Amniotic stem cell (primary cell): ENCODE measurements at places on chromosomes 6 and 20.

DNA sequence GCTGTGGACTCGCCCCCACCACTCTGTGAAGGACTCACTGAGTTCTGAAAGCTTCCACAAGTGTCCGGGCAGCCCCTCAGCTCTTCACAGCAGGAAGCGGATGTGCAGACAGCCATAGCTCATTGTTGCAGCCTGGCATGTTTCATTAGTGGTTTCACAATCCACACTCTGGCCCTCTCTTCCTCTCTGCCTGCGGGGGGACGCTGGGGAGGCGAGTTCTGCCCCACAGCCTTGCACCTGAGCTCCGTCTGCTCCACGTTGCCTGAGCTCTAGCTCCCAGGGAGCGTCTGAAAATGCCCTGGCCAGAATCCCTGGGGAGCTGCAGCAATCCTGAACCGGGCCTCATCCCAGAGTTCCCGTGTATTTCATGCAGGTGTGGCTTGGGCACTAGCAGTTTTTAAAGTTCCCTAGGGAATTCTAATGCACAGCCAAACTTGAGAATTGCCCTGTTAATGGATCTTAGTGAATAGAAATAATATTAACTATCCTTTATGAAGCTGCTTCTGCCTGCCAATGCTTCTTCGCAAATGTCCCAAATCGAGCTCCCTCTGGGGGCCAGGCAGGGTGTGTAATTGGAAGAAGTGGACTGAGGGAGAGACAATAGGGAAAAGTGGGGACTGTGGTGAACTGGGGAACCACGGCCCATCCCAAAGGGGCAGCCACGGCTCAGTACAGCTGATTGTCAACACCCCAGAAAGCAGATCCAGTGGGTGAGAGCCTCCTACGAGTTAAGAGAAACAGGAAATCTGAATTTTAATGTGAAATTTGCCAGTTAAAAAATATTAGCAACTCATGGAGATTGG lies 51.5 kb downstream of the CTCFL start:
- DNase-seq: no peak

GRCh38 chr20:8249634-8250033 lies 117.6 kb downstream of the PLCB1 start:
- no peak for DNase-seq

DNA sequence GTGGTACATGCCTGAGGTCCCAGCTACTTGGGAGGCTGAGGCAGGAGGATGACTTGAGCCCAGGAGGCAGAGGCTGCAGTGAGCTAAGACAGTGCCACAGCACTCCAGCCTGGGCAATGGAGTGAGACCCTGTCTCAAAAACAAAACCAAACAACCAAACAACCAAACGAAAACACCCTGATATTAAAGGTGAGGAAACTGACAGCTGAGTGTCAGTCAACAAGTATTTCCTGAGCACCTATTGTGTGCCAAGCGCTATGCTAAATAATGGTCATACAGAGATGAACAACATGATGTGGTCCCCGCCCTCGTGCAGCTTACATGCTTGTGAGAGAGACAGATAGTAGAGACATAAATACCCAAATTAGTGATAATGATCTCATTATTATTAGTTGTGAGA lies 1.9 kb upstream of the TULP1 start:
- no peak for DNase-seq

DNA sequence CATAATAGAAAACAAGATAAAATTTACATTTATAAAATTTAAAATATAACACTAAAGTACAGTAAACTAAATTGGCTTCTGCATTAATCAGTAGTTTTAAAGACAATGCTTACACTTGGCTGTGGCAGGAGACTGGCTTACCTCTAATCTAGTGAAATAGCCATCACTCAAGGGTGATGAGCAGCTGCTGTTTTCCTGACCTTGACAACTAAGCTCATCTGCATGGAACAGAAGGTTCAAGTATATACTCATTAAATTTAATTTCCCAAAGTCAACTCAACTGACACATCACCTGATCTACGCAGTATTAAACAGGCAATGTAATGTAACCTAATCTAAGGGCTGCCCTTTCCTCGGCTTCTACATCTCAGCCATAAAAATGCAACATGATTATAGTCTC lies 14.5 kb downstream of the TMX4 start:
- no peak for DNase-seq

- no peak for DNase-seq
Measured at GRCh38 chr20:53829724-53830521, 236.3 kb upstream of the ZNF217 start.

DNA sequence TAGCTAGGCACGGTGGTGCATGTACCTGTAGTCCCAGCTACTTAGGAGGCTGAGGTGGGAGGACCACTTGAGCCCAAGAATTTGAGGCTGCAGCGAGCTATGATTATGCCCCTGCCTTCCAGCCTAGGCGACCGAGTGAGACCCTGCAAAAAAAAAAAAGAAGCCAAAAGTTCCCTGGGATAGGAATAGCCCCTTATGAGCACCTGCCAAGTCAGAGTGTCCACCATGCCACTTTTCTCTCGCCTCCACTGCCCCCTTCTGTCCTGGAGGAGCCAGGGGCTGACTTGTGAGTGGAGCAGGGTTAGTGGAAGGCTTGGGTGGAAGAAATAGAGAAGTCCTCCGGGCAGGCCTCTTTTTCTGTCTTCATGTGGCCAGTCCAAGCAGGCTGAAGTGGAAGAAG lies 12.1 kb upstream of the DDX27 start:
- no peak for DNase-seq

- DNase-seq: no peak
Measured at GRCh38 chr6:119461187-119461586, 111.6 kb upstream of the MAN1A1 start.

- peak; percentile 33 for DNase-seq
Measured at GRCh38 chr20:48791666-48792071, 36.1 kb downstream of the PREX1 start.

DNA sequence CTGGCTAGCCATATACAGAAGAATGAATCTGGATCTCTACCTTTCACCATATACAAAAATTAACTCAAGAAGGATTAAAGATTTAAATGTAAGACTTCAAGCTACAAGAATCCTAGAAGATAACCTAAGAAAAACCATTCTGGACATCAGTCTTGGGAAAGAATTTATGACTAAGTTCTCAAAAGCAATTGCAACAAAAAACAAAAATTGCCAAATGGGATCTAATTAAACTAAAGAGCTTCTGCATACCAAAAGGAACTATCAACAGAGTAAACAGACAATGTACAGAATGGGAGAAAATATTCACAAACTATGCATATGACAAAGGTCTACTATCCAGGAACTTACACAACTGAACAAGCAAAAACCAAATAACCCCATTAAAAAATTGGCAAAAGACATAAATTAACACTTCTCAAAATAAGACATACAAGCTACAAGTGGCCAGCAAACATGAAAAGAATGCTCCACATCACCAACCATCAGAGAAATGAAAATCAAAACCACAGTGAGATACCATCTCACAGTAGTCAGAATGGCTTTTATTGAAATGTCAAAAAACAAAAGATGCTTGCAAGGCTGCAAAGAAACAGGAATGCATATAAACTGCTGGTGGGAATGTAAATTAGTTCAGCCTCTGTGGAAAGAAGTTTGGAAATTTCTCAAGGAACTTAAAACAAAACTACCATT lies 66.8 kb upstream of the RSPO3 start:
- no peak for DNase-seq

- peak; percentile 55 for DNase-seq
Measured at GRCh38 chr20:5072756-5073659, 46.8 kb downstream of the PCNA start.

DNA sequence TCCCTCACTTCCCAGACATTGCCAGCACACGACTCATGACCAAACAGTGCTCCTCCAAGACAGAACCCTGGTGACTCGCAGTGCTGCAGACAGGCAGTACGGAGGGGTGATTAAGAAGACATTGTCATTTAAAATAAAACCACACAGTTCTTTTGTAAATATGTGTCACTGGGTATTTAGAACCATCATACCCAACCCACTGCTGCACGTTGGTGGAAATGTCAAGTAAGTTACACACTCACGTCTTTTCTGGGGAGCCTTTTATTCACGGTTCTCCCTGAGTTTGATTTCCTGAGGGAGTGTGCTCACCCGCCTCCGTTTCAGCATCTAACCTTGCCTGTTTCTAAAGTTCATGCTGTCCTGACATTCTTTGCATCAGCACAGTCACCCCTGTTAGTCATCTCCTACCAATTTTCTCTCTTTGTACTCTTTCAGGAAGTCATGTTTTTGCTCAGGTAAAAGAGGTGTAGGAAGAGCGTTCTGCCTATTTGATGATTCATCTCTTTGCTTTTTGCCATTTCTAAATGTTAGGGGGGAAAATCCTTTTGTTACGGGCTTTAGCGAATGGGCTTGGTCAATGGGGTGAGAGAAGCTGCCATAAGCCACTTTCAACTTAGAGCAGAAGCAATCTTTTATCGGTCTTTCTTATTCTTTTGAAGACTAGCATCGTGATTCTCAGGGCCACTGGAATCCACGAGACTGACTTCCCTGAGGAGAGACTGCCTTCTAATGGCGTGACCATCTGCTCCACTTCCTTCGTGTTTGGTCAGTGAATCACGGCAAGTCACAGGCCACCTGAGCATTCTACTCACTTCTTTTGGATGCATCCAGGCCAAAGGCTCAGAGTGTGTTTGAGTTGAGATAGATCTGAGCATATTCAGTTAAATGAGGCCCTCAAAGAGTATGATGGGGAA lies 512.8 kb upstream of the JARID2 start:
- DNase-seq: no peak

GRCh38 chr6:34182751-34183531 lies 37.1 kb upstream of the GRM4 start:
- DNase-seq: no peak

GRCh38 chr6:118718903-118719302 lies 67.5 kb upstream of the CEP85L start:
- DNase-seq: no peak

- DNase-seq: no peak
Measured at GRCh38 chr20:17710379-17711266, 10.9 kb downstream of the BANF2 start.

DNA sequence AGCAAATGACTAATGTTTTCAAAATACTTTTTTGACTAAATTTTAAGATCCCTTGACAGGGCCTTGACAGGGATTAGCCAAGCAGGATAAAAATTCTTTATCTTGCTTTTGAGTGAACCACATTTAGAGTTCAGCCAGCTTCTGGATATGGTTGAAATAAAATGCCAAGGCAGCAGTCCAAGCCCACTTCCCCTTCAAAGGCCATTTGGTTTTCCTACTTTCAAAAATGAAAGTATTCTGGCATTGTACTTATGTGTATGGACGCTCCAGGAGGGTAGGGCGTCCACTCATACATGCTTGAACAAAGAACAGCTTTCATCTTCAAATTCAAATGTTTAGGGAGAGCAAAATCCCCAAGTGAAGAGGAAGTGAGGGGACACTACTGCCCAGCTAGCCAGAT lies 82.3 kb upstream of the BCLAF1 start:
- no peak for DNase-seq
